Adipocyte (in vitro differentiated cells): ENCODE measurements at places on chromosomes 5 and 9.
A peak's percentile ranks its signal among the peaks of the same experiment; 100 is the strongest.

- DNase-seq: no peak
Observed at GRCh38 chr5:105689596-105689995, 1981.1 kb downstream of the EFNA5 start.

GRCh38 chr5:142215915-142216681 lies 107.5 kb downstream of the NDFIP1 start:
- peak; percentile 92 for DNase-seq

GRCh38 chr5:154309805-154310204 lies 119.3 kb downstream of the GALNT10 start:
- no peak for DNase-seq

DNA sequence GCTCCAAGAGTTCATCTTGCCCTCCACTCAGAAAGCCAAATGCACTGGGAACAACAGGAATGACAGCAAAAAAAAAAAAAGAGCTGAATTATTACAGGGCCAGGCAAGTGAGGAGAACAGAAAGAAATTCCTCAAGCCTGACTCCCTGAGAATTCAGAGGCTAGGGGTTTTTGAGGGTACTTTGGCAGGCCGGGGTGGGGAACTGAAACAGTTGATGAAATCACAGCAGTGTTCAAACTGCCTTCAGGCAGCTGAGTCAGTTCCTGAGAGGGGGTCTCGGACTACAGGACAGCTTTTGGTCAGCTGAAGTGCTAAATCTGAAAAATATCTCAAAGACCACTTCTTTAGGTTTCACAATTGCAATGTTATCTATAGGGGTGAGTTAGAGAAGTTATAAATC lies 419.4 kb downstream of the SEMA5A start:
- no peak for DNase-seq

DNA sequence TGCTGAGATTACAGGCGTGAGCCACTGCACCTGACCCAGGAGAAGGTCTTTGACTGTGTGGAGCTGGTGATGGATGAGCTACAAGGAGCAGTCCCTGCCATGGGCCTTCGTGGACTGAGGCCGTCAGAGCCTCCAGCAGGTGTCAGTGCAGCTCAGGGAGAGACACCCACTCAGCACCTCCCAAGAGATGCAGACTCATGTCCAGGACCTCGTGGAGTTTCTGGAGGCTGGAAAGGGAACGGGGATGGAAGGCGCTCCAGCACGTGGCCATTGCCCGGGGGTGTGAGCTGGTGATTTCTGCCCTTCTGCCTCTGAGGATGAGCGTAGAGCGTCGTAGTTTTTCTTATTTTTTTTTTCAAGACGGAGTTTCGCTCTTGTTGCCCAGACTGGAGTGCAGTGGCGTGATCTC lies 9.5 kb downstream of the TOR4A start:
- DNase-seq: peak; percentile 34

DNA sequence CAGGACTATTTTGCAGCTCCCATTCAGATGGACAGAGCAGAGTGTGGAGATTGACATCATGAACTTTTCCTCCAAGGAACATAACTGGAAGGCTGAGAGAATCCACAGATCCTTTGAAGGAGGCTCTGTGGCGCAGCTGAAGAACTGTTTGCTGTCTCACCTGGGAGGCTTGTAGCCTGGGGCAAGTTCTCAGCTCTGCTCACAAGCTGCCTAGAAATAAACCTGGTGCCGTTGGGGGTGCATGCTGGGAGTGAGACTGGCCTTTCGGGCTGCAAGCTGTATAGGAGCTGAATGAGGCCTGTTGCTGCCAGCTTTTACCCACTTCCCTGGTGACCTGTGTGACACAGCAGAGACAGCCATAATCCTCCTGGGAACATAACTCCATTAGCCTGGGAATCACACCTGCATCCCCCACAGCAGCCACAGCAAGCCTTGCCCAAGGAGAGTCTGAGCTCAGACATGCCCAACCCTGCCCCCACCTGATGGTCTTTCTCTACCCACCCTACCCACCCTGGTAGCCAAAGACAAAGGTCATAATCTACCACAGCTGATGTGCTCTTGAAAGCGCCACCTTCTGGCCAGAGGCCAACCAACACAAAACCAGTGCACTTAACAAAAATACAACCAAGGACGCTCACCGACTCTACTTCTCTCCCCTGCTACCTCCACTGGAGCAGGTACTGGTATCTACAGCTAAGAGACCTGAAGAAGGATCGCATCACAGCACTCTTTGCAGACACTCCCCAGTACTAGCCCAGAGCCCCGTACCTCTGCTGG lies 205.1 kb upstream of the MRPS30 start:
- DNase-seq: no peak

GRCh38 chr9:22050924-22051323 lies 41.8 kb upstream of the CDKN2B start:
- DNase-seq: no peak

- DNase-seq: no peak
Observed at GRCh38 chr5:177163500-177163899, 29.9 kb downstream of the NSD1 start.

GRCh38 chr9:77944556-77945243 lies 86.9 kb downstream of the GNAQ start:
- no peak for DNase-seq

GRCh38 chr5:95884017-95884325 lies 61.4 kb upstream of the GLRX start:
- DNase-seq: peak; percentile 64

DNA sequence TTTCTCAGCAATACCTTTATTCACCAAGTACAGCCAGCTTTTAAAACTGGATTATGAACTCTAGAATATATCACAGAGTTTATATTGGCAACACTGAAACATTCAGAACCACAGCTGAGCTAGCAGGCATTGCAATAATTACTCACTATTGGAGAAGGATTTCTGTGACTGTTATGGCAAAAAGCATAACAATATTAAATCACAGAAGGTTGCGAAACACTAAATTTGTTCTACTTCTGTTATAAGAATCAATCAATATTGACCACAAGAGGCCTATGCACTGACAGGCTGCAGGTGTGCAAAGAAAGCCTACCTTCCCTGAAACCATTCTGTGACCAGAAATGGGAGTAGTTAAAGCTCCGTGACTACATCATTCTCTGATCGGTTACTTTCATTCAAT lies 59.2 kb downstream of the AP3B1 start:
- peak; percentile 71 for DNase-seq

- no peak for DNase-seq
Observed at GRCh38 chr9:136238342-136238732, 7.3 kb downstream of the QSOX2 start.

- DNase-seq: no peak
Observed at GRCh38 chr5:110752953-110753352, 14.1 kb downstream of the SLC25A46 start.

DNA sequence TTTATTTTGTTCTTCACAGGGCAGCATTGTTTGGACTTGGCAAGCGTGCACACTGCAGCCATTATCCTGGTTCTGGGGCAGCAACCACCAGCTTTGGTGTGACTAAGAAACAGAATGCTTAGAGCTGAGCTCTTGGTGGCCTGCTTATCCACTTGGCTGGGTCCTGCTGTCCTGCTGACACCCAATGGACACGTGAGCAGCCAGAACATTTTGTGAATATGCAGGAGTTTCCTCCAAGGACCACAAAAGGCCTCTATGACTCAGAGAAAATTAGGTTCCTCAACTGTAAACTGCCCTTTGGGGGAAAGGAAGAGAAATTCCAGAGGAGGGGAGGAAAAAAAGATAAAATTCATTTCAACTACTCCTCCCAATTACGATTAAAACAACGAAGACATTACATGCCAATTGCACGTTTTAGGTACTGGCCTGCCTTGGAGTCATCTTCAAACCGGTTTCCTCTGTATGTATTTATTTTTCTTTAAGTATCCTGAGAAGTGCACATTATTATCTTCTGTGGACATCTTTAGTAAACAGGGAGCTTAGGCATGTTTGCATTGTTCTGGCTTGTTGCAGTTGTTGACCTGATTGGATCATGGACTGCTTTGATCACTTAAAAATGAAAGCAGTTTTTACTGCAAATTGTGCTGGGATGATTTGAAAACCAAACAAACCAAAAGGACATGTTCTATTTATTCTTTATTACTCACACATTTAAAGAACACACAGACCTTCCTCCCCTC lies 82.3 kb upstream of the TLE4 start:
- peak; percentile 67 for DNase-seq

DNA sequence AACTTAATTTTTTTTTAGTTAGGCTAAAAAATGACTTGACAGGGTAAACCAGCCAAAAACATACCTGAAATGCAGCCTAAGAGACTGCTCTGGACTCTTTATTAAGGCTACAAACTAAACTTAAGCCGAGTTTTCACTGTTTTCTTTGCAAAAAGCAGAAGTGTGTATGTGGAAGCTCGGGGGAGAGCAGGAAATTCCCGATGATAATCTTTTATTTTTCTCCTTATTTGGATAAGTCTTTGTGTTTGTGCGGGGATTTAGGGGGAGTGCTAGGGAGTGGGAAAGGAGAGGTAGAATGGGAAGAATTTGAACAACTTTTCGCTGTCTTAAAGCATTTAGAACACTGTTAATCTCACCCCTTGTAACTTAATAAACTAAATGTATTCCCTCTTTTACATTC lies 30.7 kb upstream of the GPR21 start:
- no peak for DNase-seq

- no peak for DNase-seq
Observed at GRCh38 chr5:79507251-79508205, 6.4 kb downstream of the HOMER1 start.

DNA sequence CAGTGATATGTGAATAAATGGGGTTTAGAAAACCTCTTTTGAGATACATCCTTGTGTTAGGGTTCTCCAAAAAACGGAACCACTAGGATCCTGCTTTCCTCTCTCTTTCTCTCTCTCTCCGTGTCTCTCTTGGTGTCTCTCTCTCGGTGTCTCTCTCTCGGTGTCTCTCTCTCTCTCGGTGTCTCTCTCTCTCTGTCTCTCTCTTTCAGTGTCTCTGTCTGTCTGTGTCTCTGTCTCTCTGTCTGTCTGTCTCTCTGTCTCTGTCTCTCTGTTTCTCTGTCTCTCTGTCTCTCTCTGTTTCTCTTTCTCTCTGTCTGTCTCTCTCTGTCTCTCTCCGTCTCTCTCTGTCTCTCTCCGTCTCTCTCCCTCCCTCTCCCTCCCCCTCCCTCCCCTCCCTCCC lies 7.8 kb upstream of the TEX48 start:
- DNase-seq: no peak

GRCh38 chr5:139839918-139840317 lies 44.3 kb downstream of the PSD2 start:
- no peak for DNase-seq

GRCh38 chr9:75852746-75853145 lies 37.7 kb upstream of the PCSK5 start:
- no peak for DNase-seq

GRCh38 chr5:115394531-115394930 lies 98.1 kb upstream of the CCDC112 start:
- DNase-seq: no peak

GRCh38 chr5:74647096-74647495 lies 6.6 kb upstream of the ENC1 start:
- DNase-seq: no peak

DNA sequence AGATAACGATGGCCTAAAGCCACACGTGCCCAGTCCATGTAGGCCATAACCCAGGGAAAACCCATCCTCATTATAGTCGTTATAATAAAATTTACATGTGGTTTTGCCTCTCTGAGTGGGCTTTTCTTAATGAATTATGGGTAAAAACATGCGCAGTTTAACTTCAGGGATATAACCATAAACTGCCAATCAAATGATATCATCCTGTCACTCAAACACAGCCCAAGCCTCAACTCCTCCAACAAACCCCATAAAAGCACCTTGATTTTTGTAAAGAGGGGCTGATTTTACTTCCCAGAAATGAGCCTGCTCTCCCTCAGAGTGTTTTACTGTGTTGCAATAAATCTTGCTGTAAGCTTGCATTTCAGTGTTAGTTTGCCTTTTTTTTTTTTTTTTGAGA lies 15.8 kb upstream of the SETX start:
- no peak for DNase-seq

DNA sequence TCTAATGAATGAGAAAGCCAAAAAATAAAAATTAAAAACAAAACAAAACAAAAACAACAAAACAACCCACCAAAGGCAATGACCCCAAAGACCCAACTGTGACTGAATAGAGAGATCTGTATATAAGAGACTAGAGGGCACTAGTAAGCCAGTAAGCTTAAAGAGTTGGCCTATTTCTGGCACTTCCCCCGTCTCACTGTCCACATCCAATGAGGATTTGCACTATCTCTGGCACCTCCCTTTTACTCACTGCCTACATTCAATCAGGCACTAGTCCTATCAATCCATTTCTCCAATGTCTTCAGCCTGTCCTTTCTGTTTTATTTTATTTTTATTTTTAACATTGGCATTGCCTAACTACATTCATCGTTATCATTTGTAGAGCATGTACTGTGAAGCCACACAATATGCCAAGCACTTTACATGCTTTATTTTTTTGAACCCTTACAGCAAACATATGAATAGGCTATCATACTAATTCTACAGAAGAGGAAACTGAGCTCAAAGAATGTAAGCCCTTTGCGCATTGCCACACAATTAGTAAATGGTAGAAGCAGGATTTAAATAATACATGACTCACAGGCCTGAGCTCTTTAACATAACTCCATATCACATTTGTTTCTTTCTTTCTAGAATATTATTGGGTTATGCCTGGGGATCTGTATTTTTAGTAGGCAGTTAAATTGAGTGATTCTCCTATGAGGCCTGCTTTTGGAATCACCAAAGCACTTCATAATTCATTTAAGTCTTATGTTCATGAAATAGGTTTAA lies 70.0 kb downstream of the C6 start:
- no peak for DNase-seq

DNA sequence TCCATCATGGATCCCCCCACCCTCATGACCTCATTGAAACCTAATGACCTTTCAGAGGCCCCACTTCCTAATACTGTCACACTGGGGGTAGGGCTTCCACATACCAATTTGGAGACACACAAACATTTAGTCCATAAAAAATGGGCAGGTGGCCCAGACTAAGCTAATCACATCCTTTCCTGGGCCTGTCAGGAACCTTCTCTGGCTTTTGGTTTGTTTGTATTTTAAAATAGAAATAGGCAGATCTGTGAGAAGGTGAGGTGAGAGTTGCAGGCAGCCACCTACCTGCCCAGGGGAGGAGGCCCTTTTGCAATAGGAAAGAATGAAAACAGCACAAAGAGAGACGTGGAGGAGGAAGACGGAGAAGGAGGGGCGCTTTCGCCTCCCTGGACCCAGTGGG lies 90.2 kb upstream of the BOD1 start:
- DNase-seq: no peak

DNA sequence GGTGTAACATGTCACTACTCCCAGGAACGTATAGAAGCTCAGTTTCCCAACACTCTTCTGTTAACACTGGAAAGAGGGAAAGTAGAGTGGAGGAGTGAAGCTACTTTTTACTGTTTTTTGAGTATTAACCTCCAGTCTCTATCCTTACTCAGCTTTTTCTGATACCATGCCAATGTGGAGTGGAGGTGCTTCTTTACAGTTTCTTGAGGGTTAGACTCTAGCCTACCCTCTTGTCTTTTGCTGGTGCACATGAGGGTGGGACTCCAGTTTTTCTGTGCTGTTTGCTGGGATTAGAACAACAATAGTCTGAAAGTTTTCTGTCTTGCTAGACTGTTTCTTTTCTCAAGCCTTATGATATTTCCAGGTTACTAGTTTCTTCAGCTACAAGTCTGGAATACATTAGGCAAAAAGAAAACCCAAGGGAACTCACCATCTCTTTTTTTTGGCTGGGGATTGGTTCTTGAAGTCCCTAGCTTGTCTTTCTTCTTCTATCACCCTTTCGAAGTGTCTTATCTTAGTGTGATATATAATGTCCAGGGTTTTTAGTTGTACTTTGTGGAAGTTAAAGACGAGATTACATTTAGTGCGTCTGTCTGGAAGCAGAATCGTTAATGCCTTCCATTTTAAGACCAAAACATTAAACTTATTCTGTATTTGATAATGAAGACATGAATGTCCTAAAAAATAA lies 35.9 kb downstream of the PRR16 start:
- DNase-seq: no peak
